PC-3 (cell line): ENCODE measurements at places on chromosomes 6 and 20.

DNA sequence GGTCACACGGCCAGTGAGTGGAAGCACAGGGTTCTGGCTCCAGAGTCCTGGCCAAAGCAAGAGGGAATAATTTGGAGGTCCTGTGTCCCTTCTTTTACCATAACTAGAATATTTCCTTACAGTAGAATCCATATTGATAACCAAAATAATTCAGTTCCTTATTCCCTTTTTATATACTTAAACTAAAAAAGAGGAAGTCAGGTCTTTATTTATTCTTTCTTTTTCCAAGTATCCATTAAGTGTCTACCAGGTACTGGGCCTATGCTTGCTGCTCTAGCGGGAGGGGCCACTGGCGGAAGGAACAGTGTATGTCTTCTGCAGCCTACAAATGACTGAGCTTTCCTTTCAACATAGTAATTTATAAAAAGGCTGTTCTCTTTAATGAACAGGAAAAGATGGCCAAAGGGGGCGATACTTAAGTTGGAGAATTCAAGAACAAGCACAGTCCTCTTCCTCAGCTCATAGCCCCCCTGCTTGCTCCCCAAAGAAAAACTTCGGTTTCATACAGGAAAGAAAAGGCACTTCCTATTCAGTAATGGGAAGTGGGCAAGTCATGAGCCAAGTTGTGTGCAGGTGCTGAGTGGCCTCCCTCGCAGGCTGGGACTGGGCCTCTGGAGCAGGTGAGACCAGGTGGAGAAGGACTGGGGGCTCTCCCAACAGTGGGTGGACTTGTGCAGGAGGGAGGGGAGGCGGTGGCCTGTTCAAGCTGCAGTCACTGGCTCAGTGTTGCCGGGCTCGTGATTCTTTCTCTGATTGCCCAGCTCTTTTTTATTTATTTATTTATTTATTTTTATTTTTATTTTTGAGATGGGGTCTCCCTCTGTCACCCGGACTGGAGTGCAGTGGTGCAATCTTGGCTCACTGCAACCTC, 110.9 kb downstream of the ARMC2 start:
- no peak for DNase-seq

GRCh38 chr6:137044366-137045221, at the start of gene IL20RA:
IL20RA (minus strand) TSS chr6:137044965; CDS start chr6:137044728, 237 bp downstream.
- peak; percentile 38 for DNase-seq

- DNase-seq = no peak
These were observed 3.8 kb upstream of the AFG1L start for GRCh38 chr6:108291091-108291490.

DNA sequence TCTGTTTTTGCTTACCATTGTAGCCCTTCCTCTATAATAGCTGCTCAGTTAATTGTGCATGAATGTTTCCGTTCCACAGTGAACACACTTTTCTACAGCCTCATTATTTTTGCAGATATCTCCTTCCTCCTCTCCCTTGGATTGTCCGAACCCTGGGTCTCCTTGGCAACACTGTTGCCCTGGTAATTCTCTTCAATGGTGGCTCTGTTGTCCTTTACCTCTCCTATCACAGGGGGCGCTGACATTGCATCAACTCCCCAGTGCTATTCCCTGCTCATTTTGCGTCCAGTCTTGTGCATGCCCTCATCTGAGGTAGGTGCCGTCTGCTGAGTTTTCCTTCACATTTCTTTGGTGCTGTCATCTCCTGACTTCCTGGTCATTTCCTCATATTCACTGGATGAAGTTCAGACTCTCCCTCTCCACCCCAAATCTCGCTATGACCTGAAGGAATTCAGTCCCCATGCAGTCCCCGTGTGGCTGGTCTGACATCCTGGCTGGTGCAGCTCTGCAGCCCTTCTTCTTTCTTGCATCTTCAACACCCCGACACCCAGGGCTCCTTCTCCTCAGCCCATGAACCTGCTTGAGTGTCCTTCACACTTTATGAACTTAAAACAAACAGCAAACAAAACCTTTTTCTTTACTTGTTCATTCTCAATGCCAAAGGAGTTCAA, 21.1 kb downstream of the PHACTR2 start:
- no peak for DNase-seq

DNA sequence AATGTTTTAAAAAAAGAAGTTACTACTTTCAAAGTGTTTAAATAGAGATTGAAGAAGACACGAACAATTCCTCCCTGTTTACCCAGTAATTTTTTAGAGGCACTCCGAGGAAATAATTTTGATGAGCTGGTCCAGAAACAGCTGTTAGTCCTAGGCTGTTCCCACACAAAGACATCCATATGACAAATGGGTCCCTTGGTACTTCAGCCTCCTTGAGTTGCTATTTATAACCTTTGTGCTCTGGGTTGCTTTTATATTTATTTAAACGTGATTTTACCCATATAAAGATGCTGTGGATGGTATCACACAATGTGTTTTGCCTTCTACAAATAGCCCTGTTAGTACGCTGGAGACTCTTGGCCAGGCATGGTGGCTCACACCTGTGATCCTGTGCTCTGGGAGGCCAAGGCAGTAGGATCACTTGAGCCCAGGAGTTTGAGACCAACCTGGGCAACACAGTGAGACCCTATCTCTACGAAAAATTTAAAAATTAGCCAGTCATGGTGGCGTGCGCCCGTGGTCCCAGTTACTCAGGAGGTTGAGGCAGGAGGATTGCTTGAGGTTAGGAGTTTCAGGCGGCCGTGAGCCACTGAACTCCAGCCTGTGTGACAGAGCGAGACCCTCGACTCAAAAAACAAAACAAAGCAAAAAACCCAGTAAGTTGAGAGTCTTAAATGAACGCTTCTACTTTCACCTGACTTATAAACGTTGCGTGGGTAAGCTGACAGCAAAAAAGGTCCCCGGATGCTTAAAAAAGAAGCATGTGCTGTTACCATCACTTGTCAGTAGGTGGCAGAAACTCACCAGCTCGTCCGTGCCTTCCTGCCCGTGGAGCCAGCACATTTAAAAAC, 56.9 kb upstream of the ARMH2 start:
- peak; percentile 83 for DNase-seq

- no peak for DNase-seq
These were observed 281.6 kb upstream of the ZFP64 start for GRCh38 chr20:52473186-52473585.

- no peak for DNase-seq
These were observed 40.6 kb downstream of the DTNBP1 start for GRCh38 chr6:15622045-15622740.

DNA sequence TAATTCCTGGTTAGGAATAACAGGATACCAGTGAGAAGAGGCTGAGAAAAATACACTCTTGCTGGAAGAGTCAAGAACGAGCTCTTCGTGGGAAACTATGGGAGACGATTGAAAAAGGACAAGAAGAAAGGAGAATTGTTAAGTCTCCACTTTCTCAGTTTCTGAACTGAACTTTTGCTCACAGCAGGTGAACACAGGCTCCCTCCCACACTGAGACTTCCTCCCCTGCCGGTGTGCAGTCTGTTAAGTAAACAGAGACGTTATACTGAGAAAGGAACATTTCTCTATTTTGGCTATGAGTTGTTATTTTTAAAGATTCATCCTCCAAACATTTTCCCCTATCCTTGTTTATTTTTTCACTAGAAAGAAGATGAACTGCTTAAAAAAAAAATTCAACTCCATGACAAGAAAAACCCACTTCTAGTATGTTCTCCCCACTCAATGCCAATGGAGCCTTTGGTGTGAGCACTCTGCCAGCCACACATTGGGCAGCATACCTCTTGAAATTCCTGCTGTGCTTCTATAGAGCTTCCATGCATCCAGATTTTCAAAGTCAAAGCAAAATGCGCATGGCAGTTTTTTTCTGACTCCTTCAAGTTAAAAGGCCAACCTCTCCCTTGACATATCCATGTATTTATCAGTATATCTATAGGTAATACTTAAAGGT, 250.5 kb downstream of the ESR1 start:
- peak; percentile 6 for DNase-seq

GRCh38 chr6:72976484-72976883, 248.8 kb downstream of the KHDC1L start:
- DNase-seq = no peak

DNA sequence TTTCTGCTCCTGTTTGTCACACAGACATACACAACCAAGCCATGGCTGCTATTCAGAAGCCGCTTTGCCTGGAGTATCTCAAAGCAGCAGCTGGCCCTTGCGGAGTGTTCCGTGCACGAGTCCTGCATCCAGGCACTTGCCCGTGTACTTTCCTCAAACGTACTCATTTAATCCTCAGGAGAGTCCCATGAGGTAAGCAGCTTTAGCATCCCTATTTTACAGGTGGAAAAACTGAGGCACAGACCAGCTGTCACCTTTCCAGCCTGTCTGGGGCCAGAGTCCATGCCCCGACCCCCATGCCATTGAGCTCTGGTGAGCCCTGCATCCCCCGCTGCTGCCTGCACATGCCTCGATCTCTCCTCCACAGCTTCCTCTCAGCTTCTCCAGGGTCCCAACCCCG, 130.0 kb downstream of the ERMARD start:
- no peak for DNase-seq

DNA sequence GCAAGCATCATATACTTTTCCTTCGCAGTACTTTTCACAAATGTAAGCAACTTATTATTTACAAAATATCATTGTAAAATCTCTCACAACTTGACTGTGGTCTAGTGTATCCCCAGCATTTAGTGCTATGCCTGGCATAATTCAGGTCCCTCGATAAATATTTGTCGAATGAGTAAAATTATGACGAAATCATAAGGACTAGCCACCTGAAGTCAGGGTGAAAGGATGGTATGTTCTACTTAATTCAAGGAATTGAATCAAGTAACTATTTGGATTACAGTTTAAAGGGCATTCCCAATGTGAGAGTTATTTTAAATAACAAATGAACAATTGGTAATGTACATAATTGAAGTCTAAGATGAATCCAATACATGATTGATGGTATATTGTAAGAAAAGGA, 393.0 kb upstream of the SLC35B3 start:
- DNase-seq = no peak
